Muscle of leg (tissue), 16 donors: ENCODE measurements at places on chromosomes 5 and 9.

- no peak for DNase-seq
Observed at GRCh38 chr5:157519579-157520253, 55.9 kb downstream of the ADAM19 start.

GRCh38 chr5:181205761-181206649 lies 1.0 kb upstream of the TRIM7 start:
- DNase-seq: peak; percentile 48

DNA sequence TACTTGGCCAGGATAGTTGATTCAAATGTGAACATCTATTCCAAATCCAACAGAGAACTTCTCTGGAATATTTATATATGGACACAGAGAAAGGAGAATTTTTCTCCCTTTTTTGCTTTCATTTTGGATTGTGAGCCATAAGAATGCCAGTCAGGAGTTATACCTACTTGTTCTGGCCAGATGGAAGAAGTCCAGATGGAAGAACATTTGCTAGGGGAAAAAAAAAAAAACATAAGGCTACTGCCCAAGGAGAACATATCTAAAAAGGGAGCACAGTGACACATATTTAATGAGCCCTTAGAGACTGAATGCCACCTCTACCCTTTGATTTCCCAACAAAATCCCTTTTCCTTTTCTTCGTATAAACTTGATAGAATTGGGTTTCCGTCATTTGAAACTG lies 61.7 kb upstream of the PPP2R2B start:
- no peak for DNase-seq

- DNase-seq: peak; percentile 87
Observed at GRCh38 chr5:17118631-17119030, 98.8 kb upstream of the BASP1 start.

- DNase-seq: no peak
Observed at GRCh38 chr9:99181206-99181605, 40.5 kb downstream of the ALG2 start.

DNA sequence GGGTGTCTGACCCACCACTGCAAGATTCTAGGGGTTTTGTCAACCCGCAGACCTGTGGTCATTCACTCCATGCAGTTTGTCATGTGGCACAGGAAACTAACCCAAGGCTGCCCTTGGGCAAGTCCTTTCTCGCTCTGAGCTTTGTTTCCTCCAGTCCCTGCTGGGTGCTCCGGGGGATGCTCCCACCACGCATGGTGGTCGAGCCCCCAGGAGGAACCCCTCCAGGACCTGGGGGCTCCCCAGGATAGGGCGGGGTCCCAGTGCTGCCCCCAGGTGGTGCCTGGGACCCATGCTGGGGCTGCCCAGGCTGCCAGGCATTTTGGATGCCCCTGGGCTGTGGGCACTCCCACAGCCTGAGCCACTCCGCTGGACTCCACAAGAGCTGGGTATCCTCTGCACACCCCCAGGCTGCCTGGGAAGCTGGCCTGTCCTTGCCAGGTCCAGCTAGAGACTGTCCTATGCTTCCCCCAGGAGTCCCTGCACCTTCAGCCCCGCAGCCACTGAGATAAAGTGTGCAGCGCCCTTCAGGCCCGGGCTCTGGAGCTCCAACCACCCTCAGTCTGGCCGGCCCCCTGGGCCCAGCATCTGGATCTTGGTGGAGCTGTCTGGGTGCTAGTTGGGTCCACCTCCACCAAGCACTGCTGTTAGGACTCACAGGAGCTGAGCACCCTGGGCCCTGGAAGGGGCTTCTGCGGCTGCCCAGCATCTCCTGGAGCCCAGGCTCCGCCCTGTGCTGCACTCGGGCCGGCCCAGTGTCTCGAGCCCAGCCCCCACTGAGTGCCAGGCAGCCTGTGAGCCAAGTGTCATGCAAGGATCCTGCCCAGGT lies 104.3 kb downstream of the PHF2 start:
- DNase-seq: no peak

DNA sequence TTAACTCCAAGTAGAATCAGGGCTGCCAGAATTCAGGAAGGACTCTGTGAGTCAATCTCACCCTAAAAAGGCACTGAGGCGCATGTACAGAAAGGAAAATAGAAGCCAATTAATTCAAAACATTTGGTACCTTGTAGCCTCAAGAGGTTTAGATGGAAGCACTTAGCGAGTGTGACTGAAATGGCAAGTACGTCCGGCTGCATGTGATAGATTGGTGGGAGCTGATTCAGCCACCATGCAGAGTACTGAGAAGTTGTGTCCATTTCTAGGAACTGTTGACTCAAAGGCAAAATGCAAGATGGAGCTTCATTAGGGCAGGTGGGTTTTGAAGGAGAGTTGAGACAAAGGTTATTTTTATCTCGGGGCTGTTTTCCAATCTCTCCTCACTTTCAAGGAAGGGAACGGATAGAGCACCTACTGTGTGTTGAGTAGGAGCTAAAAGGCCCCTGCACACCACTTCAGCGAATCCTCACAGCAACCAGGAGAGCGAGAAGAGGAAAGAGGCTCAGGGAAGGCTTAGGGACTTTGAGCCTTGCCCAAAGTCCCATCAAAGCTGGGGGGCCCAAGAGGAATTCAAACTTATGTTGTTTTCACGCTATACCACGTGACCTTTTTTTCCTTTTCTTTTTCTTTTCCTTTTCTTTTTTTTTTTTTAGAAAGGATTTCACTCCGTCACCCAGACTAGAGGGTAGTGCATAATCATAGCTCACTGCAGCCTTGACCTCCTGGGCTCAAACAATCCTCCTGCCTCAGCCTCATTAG lies 34.6 kb upstream of the CPEB4 start:
- no peak for DNase-seq

DNA sequence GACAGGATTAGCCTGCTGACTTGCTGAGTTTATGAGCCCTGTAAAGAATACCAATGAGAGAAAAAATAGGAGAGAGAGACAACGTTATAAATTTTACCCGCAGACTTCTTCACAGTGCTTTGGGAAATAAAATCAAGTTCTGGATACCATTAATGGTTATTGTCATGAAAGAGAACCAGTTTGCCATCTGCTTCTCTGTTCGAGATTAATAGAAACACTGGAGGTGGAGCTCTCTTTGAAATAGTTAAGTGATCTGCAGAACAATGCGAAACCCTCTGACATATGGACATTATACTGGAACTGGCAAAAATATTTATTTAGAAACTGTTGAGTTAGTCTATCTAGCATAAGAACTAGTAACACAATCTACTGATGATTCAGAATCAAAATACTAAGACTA lies 500.7 kb downstream of the CDH12 start:
- no peak for DNase-seq

DNA sequence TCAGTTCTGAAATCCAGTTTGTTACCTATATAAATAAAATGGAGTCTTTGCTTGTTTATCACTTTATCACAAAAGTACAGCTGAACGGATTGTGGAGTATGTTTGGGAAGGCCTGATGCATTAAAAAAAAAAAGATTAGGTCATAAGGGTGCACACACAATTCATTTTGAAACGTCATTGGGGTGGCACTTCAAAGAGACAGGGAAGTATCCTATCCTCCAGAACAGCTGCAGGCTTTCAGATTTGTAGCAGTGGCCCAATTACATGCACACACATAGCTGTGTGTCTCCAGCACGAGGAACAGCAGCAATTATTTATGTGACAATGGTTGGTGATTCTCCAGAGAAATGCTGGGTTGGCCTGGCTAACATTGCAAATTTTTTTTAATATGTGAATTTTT lies 46.8 kb upstream of the FER start:
- DNase-seq: peak; percentile 42

DNA sequence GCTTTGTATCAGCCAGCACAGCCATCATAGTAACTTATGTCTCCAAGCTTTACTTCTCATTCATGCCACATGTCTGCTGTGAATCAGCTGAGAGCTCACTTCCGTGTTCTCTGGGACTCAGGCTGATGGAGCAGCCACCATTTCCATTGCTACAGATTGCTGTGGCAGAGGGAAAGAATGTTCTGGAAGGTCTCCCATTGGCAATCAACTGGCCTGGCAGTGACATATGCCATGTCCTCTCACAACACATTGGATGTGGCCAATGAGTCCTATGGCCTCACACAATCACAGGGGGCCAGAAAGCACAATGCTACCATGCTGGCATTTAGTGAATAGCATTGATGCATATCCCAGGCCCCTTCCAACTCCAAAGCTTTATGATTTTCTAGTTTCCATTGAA lies 44.1 kb downstream of the KIF4B start:
- DNase-seq: no peak

GRCh38 chr9:7028591-7028990 lies 270.8 kb downstream of the KDM4C start:
- DNase-seq: no peak

DNA sequence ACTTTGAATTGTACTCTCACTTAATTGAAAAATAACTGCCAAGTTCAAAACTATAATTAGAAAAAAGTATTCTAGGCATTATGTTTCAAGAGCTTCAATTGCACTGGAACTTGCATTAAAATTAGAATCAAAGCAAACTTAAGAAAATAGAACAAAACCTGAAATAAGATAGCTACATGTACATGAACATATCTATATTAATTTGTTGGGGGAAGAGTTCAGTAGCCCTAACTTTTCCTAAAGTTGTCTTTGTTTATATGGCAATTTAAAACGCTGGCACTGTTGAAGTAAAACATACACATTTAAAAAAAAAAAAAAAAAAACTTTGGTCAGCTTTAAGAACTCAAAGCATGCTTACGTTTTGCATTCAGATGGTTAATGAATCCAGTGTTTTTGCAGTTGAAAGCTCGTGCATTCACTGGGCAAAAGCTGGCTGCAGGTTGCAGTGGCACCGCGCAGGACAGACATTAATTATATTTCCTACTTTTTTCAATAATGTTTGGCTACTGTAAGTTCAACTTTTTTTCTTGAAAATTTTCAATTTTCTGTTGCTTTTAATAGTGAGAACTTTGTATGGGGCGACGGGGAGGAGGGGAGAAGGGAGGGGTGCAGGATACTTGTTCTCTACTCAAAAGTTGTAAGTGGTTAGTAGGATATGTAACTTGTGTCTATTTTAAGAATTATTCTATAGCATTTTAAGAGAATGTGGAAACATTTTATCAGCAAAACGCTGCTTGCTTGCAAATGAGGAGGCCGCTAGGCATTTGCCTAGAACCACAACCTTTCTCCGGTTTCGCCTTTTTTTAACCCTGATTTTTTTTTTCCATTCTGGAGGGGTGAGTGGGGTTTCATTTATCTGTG lies 3.9 kb downstream of the NR2F1 start:
- DNase-seq: no peak

DNA sequence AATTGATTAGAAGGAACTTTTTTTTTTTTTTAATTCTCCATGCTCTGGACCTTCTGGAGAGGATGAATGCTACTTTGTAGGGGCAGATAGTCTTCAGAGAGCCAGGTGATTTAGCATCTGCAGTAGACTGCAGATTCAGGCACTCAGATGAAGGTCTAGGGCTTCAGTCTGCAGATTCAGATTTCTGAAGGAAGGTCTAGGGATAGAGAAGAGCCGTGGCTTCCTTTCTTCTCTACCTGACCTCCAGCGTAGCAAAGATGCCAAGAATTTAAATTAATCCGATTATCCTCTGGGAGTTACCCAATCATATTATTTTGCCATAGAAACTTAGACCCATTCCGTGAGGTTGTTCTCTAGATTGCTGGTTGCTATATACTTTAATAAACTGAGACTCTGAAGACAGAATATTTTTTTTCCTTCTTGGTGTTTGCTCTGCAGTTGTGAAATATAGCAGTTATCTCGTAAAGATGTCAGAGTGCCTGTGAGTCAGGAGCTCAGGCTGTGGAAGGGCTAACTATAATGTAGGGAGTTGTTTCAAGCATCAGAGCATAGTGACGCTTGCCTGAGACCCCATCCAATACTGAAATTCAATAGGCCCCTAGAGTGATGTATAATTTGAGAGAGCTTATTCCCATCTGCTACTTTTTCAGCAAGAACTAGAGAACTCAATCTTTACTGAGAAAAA lies 132.7 kb upstream of the SLC12A2 start:
- DNase-seq: peak; percentile 87

DNA sequence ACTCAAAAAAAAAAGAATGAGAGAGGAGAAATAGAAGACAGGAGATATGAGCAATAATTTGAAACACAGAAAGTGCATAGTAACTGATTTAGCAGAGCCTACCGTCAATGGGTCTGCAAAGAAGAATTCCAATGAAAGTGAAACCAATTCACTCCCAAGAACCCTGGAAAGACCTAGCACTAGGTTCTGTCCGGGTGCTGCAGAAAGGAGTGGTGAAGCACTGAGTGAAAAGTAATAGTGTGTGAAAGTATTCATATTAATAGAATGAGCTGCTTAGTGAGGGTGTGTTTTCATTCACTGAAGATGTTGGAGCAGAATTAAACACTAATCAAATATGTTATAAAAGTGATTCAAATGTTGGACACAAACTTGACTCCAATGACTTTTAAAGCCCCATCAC lies 51.3 kb upstream of the SLC30A5 start:
- no peak for DNase-seq

DNA sequence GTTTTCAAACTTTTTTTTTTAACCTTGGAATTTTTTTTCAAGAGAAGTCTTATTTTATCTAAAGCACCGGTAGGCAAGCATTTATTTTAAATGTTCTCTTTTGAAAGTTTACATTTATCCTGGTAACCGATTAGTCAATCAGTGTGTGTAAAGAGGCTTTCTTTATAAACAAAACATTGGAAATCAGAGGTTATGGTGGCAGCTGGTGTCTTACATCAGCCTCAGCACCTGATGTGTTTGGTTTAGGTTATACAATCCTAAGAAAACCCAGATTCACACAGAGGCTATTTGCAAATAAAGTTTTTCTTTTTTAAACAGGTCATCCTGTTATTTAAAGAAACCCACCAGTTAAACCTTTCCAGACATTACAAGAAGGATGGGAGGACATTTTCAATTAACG lies 173.3 kb upstream of the GDNF start:
- DNase-seq: no peak

- DNase-seq: no peak
Observed at GRCh38 chr9:89011683-89012082, 20.4 kb downstream of the S1PR3 start.

GRCh38 chr5:128143911-128144310 lies 60.3 kb downstream of the SLC12A2 start:
- no peak for DNase-seq

- peak; percentile 86 for DNase-seq
Observed at GRCh38 chr5:115501464-115502210, 42.9 kb downstream of the FEM1C start.

GRCh38 chr9:70398145-70398556 lies 16.3 kb downstream of the KLF9 start:
- DNase-seq: peak; percentile 51

GRCh38 chr9:123349691-123350480 lies 6.1 kb upstream of the CRB2 start:
- peak; percentile 72 for DNase-seq

- DNase-seq: peak; percentile 57
Observed at GRCh38 chr5:179558932-179559283, 8.6 kb downstream of the RUFY1 start.

GRCh38 chr9:134651226-134651905 lies 9.8 kb downstream of the COL5A1 start:
- DNase-seq: no peak

GRCh38 chr5:113902917-113903660 lies 389.6 kb downstream of the YTHDC2 start:
- no peak for DNase-seq

GRCh38 chr5:147515269-147515668 lies 5.4 kb upstream of the DPYSL3 start:
- DNase-seq: no peak

- DNase-seq: no peak
Observed at GRCh38 chr5:107676702-107677101, 6.0 kb upstream of the EFNA5 start.
